Stimulated activated naive CD8-positive, alpha-beta T cell treated with anti-CD3 and anti-CD28 coated beads, Interleukin-15, Interleukin-2, amounts not matched to agents 100 U/mL and 50 U/mL, for 24 hours (primary cell): ENCODE measurements at places on chromosomes 1 and 21.

GRCh38 chr1:3024588-3024987 lies 3.3 kb downstream of the ACTRT2 start:
- no peak for DNase-seq

DNA sequence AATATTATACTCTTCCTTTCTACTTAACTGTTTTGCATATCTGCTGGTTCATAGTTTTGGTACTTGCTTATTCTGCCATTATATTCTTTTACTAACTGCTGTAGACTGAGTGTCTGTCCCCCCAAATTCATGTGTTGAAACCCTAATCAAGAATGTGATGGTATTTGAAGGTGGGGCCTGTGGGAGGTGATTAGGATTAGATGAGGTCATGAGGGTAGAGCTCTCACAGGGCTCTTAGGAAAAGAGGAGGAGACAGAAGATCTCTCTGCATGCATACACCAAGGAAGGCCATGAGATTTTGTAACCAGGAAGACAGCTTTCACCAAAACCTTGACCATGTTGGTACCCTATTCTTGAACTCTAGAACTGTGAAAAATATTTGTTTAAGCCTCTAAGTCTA lies 354.1 kb upstream of the B3GALT2 start:
- no peak for DNase-seq

DNA sequence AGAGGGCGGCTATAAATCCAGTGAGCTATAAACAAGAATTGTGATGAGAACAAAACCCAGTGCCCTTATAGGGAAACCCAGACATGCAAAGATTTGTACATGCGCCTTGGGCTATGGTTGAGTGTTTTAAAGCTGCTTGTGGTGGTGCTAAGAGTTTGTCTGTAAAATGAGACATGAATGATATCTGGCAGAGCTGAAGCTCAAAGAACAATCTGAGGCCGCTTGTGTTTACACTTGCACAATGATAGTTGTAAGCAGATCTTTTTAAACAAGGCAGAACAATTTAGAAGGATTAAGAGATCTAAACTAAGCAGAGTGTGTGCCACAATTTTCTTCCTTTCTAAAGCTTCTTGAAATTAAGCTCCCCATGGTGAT lies 80.4 kb upstream of the ADAMTS5 start:
- DNase-seq = no peak

GRCh38 chr1:7781923-7782495 lies 2.1 kb upstream of the PER3 start:
- peak; percentile 9 for DNase-seq

- no peak for DNase-seq
These were observed 1.6 kb downstream of the SLC30A1 start for GRCh38 chr1:211577277-211577818.

- DNase-seq = no peak
These were observed 33.1 kb upstream of the ETS2 start for GRCh38 chr21:38772646-38773045.

GRCh38 chr1:202959276-202959620 lies 1.1 kb upstream of the ADIPOR1 start:
- DNase-seq = no peak

DNA sequence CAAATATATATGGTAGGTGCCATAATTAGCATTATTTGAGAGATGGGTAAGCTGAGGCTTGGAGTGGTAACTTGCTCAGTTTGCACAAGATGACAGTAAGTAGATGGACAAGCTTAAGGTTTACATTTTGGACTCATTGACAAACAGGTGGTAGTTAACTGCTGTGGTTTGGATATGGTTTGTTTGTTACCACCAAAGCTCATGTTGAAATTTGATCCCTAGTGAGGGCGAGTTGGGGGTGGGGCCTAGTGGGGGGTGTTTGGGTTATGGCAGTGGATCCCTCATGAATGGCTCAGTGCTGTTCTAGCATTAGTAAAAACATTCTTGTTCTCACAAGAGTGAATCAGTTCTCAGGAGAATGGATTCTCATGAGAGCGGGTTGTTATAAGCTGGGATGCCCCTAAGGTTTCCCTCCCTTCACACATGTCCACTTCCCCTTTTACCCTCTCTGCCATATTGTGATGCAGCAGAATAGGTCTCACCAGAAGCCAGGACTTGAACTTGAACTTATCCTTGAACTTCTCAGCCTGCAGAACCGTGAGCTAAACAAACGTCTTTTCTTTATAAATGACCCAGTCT lies 6.6 kb upstream of the PRRX1 start:
- DNase-seq = no peak

- peak; percentile 75 for DNase-seq
These were observed at the start of gene PTPN22 for GRCh38 chr1:113871597-113872113. Gene PTPN22, minus strand, starts transcription at chr1:113871712.

DNA sequence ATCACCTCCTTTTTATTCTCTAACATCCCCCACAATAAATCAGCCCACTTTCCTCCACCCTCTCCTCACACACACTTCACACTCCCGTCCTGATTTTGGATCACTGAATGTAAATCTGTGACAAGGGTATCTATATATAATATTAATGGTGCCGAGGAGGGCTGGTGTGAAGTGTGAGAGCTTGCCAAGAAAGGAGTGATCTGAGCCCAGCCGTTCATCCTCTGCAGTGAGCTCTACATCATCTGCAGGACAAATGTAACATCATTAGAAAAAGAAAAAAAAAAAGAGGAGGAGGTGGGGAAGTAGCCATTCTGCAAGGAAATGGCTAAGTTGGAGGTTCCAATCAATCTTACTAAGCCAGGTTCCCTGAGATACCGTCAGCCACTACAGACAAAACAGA lies 291.7 kb upstream of the RRP15 start:
- DNase-seq = no peak

DNA sequence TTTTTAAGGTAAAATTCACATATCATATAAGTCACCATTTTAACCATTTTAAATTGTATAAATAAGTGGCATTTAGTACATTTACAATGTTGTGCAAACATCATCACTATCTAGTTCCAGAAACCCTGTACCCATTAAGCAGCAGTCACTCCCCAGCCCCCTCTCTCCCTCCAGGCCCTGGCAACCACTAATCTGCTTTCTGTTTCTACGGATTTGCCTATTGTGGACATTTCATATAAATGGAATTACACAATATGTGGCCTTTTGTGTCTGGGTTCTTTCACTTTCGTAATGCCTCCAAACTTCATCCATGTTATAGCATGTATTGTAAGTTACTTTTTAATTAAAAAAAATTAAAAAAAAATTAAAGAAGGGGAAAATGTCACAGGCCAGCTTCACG lies 58.0 kb upstream of the RAB3GAP2 start:
- no peak for DNase-seq

DNA sequence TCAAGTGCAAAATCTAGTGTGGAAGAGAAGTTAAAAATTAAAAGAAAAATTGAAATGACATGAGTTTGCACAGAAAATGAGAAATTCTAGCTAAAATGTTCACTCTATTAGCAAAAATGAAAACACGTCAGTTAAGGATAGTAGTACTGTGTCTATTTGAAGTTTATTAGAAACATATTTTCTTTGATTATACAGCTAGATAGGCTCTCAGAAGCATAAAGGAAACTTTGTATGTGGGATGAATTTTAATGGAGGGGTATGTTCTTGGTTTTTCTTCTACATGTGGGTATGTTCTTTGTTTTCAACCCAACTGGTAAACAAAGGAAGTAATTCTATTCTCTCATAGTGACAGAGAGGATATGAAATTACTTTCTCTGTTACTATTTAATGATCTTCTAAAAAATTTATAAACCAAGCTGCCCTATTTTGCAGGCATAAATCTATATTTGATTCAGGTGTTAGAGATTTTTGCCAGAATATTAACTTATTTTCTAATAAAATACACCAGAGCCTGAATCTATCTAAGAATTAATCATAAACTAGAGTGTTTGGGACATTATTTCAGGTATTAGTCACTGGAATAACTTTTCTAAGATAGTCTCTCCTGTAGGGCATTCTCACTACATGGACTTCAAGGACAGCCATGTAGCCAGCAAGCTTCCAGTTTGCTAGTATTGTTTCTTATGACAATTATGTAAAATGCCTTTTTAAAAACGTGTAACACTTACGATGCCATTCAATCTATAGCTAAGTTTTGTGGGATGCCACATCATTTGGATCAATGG lies 15.8 kb downstream of the GPSM2 start:
- no peak for DNase-seq

GRCh38 chr1:157724537-157725220 lies 24.1 kb upstream of the FCRL3 start:
- no peak for DNase-seq

- peak; percentile 44 for DNase-seq
These were observed 747 bp upstream of the ENAH start for GRCh38 chr1:225653463-225654276.

DNA sequence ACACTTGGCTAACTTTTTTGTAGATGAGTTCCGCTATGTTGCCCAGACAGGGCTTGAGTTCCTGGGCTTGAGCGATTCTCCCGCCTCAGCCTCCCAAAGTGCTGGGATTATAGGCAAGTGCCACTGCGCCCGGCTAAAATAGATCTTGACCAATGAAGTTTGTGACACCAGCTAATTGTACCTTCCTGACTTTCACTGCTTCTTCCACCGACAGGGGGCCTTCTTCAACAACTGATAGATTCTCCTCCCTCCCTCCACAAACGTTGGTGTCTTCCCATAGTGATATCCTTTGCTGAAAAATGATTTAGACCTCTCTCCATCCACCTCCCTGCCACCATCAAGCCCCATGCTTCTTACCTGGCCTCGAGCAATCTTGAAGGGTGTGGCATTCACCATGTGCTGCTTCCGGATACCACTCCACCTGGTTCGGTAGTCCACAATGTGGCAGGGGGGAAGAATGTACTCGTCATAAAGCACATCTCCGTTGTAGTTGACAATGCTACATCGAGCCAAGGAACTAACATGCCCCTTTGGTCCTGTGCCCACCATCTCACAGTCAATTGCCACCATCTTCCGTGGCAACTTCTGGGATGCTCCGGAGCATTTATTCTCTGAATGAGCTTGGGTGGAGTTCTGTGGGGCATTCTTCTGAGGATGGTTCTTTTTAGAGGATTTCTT lies 1.6 kb upstream of the METTL25B start:
- DNase-seq = peak; percentile 69

DNA sequence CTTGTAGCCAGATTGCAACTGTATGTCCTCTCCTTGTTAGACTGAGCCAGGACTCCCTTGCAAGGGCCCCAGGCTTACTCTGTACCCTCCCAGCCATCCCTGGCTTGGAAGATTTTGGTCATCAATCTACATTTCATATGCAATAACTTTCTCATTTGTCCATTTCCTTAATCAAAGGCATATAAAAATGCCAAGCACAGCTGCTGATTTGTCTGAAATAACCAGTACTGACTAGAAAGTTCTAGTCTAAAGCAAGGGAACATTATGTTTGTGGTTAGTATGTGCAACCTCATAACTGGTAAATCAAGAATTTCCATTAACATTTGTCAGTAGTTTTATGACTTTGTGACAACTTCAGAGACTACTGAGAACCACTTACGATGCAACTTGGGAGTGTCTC lies 370.2 kb downstream of the ST6GALNAC3 start:
- no peak for DNase-seq

GRCh38 chr1:248372394-248372793 lies 3.2 kb upstream of the OR2T6 start:
- DNase-seq = no peak

GRCh38 chr21:26169611-26170470 lies 729 bp downstream of the APP start:
- peak; percentile 50 for DNase-seq

GRCh38 chr1:214761030-214761429 lies 158.0 kb downstream of the CENPF start:
- DNase-seq = no peak
